AG20443 (cell line): ENCODE measurements at places on chromosomes 16 and 17.
A peak's percentile ranks its signal among the peaks of the same experiment; 100 is the strongest.

GRCh38 chr16:67423611-67424260 is 7.2 kb upstream of the HSD11B2 start:
- DNase-seq, result no peak

- no peak for DNase-seq
Observed at GRCh38 chr17:58271216-58271931, 9.4 kb downstream of the MPO start.

GRCh38 chr16:22712471-22712870 is 101.5 kb upstream of the HS3ST2 start:
- no peak for DNase-seq

DNA sequence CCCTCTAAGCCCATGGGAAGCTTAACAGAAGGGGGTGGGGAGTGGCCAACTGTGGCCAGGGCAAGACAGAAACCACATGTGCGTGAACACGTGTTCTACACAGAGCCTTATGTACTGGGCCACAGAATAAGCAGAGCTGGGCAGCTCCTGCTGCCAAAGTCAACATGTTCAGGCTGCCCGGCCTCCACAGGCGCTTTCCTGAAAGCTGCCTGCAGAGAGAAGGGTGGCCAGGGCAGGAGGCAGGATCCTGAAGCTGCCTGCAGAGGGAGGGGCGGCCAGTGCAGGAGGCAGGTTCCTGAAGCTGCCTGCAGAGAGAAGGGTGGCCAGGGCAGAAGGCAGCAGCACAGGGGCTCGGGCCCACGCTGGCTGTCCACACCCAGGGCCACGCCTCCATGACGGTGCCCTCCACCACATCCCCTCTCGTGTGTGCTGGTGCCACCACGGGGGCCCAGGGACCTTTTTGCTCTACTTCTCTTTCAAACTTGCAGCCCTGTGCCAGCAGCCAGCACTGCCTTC is 79.5 kb downstream of the ANKRD11 start:
- DNase-seq, result peak; percentile 84

DNA sequence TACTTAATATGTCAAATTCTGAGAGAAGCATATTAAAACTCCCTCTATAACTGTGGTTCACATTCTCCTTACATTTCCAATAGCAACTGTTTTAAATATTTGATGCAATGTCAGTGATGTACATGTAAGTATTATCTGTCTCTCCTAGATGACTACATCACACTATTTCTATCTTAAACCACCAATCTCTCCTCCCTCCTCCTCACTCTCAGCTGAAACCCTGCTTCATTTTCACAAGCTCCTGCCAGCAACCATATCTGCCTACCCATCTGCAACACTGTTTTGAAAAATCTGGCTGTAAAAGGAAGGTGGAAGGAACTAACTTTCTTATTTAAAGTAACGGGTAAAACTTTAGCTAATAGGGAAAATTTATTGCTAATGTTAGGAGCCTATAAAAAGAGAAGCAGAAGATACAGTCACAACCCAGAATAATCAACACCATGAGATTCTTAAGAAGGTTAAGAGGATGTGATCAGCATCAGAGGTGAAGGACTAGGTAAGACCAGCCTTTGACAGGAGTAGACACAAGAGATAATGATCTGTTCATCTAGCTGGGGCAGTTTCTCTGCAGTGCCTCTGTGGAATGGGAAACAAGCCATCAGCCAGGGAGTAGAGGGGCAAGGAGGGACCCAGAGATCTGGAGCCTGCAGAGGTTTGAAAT is 31.0 kb downstream of the MYH10 start:
- no peak for DNase-seq

GRCh38 chr17:73759734-73760438 is 115.6 kb upstream of the SDK2 start:
- no peak for DNase-seq

- DNase-seq, result no peak
Observed at GRCh38 chr17:77590951-77591735, 367.4 kb upstream of the TNRC6C start.

- peak; percentile 43 for DNase-seq
Observed at GRCh38 chr17:38705803-38706504, 881 bp downstream of the MLLT6 start.

GRCh38 chr17:69388822-69389442 is 25.6 kb upstream of the MAP2K6 start:
- no peak for DNase-seq

GRCh38 chr17:41456204-41456603 is 11.0 kb downstream of the KRT32 start:
- no peak for DNase-seq

DNA sequence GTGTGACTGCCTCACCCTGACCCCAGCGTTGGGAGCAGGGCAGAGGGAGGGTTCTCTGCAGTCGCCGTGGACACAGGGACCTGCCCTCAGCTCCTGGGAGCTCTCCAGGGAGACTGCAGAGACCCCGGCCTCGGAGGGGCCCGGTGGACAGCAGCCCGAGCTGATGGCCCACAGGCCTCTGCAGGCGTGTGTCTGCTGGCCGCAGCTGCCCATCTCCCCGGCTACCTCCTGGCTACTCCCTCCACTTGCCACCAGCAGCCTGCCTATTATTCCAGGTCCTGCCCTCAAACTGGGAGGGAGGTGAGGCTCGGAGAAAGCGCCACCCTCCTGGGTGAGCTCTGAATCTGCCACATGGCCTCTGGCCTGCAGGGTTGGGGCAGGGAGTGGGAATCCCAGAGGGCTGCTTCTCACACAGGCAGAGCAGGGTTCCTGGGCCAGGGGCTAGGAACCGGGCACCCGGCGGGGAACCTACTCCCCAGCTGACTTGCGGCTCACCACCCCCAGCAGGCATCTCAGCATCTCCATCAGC is 7.2 kb downstream of the SLC16A5 start:
- no peak for DNase-seq

GRCh38 chr17:65600518-65600917 is 39.1 kb upstream of the AXIN2 start:
- no peak for DNase-seq

DNA sequence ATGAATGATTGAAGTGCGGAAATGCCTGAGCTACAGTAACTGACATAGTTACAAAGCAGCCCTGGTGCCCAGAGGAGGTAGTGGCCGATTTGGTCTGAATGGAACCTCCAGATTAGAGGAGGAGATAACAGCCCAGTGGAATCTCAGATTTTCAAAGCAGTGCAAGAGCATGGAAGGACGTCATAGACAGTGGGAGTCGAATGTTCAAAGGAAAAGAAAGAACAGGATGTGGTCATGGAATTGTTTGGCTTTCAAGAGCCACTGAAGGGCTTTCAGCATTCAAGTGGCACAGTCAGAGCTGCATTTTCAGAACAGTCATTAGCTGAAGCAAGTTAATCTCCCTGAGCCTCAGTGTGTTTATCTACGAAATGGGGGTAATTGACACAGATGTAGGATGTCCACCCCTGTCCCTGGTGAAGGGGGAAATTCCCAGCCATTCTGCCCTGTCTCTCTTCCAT is 104.6 kb upstream of the CACNG3 start:
- DNase-seq, result no peak

- DNase-seq, result no peak
Observed at GRCh38 chr16:28309811-28310311, 17.5 kb downstream of the SBK1 start.

GRCh38 chr16:48946686-48947370 is 334.8 kb downstream of the CBLN1 start:
- no peak for DNase-seq

- DNase-seq, result no peak
Observed at GRCh38 chr17:10144456-10144855, 54.0 kb downstream of the GAS7 start.

DNA sequence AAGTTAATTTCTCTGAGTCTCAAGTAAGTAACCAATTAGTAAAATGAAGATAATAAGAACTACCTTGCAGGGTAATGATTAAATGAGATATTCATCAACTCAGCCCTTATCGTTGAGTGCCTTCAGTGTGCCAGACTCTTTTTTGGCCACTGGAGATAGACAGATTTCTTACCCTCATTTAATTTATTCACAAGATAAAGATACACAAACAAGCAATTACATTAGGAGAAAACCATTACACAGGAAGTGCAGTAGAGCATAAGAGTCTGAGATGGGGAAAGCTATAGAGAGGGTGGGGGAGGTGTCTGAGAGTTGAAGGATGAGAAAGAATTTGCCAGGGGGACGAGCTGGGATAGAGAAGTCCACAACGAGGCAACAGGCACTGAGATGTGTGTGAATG is 72.5 kb upstream of the BCAR1 start:
- no peak for DNase-seq

- DNase-seq, result no peak
Observed at GRCh38 chr16:25764466-25764865, 72.7 kb downstream of the HS3ST4 start.

DNA sequence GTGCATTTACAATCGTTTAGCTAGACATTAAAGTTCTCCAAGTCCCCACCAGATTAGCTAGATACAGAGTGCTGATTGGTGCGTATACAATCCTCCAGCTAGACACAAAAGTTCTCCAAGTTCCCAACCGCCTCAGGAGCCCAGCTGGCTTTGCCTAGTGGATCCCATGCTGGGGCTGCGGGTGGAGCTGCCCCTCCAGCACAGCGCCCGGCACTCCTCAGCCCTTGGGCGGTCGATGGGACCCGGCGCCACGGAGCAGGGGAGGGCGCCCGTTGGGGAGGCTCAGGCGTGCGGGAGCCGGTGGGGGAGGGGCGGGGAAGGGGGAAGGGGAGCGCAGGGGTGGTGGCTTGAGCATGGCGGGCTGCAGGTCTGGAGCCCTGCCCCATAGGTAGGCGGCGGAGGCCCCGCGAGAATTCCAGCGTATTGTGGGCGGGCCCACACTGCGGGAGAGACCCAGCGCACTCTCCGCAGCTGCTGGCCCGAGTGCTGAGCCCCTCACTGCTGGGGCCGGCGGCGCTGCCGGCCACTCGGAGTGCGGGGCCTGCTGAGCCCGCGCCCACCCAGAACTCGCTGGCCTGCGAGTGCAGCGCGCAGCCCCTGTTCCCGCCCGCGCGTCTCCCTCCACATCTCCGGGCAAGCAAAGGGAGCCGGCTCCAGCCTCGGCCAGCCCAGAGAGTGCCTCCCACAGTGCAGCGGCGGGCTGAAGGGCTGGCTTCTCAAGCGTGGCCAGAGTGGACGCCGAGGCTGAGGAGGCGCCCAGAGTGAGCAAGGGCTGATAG is 907.5 kb downstream of the CDH8 start:
- no peak for DNase-seq

GRCh38 chr17:67675481-67675880 is 42.3 kb upstream of the NOL11 start:
- DNase-seq, result no peak
